ENCODE measurements at places on chromosomes 1 and 21.

- DNase-seq: no peak
Observed at GRCh38 chr1:238628110-238628509, 737.4 kb upstream of the ZP4 start.

- no peak for DNase-seq
Observed at GRCh38 chr1:57748719-57749118, 324.9 kb upstream of the DAB1 start.

GRCh38 chr1:212774584-212774983, 17.0 kb downstream of the NSL1 start:
- DNase-seq: no peak

DNA sequence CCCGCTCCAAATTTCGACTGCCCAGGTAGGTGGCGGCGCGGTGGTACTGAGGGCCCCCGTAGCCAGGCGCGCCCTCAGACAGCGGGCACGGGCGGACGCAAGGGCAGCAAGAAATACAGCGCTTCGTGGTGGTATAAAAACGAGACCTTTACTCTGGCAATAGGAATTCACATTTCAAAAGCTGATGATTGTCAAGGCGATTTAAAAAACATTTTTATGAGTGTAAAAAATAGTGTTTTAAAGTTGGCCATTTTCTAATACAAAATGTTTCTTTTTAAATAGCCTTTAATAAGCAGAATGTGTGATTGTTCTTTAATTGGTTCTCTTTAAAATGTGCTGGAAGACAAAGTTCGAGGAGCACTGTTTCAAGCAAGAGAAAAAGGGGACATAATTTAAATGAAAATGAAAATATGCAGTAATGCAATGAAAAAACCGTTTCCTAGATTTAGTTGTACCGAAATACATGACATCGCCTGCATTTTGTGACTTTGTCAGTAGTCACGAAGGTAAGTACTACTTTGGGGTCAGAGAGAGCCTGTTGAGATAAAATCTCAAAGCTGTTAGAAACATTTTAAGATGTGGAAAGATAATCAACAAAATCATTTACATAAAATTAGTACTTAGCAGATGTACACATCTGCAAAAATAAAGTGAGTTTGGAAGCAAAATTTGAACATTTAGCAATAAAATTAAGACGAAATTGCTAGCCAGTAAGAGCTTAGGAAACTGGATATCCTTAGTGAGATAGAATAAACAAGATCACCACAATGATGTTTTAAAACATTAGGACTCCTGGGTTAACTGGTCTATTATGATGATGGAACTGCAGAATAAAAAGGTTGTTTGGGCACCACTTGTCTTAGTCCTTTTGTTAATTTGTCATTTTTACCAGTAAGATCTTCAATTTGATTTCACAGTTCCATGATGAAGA, 1.1 kb upstream of the PSMG1 start:
- no peak for DNase-seq

DNA sequence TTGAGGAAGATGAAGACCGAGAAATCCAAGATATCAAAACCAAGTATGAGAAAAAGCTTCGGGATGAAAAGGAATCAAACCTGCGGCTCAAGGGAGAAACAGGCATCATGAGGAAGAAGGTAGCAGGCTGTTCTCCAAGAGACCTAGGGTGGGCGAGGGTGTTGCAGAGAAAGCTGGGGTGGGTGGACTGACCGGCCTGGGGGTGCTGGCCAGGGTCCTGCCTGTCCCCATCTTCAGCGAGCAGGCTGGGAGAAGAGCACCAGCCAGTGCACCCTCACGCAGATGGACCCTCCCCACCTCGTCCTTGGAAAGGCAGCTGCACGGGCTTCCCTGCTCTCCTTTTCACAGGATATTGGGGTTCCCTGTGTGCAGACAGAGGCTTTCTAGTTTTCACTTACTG, 46.9 kb upstream of the TMEM125 start:
- DNase-seq: no peak
